ENCODE measurements at places on chromosomes 11 and 22.

DNA sequence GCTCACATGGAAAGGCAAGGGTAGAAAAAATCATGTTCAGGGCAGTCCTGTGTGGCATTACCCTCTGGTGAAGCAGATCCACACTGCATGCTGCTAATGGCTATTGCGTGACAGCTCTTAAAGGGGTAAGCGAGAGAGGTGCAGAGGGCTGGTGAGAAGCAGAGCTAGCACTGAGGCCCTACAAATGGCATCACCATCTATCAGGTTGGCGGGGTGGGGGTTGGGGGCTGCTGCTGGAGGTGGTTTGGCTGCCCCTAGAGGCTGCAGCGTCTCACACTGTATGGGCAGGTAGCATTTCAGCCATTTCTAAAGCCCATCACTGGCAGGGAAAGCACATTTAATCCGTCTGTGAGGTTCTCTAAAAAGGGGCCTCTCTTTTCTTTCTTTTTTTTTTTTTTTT lies 16.9 kb upstream of the TMA7B start:
- DNase-seq = no peak

DNA sequence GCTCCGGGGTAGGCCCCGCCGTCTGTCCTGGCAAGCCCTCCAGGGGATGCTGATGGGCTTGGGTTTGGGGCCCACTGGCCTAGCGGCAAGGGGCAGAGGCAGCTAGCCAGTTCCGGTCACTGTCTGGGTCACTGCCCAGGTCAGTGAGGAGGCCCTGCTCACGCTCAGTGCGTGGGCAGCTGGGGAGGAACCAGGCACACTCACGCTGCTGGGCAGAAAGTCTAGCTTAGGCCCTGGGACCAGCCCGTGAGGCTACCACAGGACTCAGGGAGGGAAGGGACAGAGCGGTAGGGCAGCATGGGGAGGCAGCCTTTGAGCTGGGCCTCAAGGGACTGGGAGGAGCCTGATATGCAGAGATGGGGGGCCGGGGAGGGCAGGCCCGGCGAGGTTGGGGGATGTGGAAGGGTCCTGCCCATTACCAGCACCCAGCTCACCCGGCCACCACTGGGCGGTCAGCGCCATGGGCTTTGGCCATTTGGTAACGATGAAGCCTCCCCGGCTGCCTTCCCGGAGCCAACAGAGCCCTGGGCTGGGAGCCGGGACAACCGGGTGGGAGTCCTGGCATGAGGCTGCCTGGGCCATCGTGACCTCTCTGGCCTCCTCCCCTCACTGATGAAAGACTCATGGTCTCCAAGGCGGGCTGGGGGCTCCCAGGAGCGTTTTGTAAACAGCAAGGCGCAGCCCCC lies 14.2 kb downstream of the SHISAL1 start:
- DNase-seq = no peak

DNA sequence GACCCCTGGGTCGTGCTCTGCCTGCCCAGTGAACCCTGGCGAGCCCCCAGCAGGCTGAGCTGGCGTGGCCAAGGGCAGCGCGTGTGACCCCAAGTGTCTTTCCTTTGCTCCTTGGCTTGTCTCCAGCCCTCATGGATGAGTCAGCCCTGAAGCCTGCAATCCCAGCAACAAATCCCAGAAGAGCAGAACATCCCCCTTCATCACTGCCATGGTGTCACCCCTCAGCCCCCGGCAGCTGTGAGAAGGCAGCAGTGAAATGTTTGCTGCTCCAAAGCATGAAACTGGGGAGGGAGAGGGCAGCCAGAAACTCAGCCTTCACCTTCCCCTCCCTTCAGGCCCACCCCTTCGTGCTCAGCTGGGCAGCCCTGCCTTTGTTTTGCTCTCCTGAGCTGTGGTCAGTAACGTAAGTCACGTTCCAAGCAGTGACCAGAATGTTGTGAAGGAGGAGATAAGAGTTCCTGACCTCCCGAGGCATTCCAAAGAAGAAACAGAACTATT lies 29.8 kb downstream of the ADAMTS15 start:
- no peak for DNase-seq

DNA sequence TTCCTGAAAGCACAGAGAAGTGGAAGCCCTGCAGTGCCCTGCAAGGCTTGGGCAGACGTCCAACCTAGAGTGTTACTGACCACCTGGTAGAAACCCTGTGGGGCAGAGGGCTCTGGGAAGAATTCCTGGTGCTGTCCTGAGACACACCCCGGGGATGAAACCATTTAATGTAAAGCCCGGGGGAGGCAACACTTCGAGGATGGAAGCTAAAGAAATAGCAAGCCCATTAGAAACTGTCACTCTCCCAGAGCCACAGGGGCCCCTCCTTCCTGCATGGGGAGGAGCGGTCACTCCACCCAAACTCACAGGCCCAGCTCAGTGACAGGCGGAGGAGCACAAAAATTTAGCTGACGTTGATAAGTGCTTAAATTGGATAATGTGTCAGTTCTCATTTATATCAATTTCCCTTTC lies 57.6 kb downstream of the NRXN2 start:
- no peak for DNase-seq

DNA sequence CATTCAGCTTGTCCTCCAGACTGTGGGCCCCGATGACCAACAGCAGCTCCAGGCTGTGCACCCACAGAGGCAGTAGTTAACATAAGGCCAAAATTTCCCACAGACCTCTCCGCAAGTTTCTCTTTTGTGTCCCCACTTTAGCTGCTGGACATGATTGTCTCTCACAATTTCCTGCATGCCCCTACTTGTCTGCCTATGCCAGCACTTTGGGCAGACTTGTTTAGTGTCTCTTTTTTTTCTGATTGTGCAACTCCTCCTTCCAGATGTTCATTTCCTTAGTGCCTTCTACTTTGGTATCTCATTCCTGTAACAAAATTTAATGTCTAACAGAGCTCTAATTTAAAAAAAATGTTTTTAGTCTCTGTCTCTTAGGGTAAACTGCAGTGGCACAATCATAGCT lies 23.8 kb upstream of the SCN3B start:
- DNase-seq = no peak

DNA sequence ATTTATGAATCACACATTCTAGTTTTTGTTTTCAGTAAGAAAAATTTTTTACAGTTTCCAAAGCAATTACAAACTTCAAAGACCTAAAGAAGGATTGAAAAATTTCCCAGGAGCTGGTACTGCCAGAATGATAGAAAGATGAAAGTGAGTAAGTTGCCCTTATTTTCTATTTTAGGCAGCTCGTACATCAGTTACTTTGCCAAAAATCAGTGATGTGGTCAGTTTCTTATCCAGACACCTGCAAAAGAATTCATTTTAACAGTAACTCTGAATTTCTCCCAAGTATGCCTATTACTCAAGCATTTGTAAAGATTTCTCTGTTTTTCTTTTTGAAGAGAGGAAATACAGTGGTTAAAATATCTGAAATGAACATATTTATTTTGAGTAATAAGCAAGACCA lies 976.3 kb upstream of the RAG2 start:
- DNase-seq = no peak

GRCh38 chr22:42294034-42294985 lies 23.9 kb upstream of the TCF20 start:
- no peak for DNase-seq

GRCh38 chr11:120520091-120520822 lies 8.7 kb downstream of the GRIK4 start:
- DNase-seq = no peak

- DNase-seq = no peak
These were observed 2.0 kb downstream of the ANO3 start for GRCh38 chr11:26333906-26334305.

DNA sequence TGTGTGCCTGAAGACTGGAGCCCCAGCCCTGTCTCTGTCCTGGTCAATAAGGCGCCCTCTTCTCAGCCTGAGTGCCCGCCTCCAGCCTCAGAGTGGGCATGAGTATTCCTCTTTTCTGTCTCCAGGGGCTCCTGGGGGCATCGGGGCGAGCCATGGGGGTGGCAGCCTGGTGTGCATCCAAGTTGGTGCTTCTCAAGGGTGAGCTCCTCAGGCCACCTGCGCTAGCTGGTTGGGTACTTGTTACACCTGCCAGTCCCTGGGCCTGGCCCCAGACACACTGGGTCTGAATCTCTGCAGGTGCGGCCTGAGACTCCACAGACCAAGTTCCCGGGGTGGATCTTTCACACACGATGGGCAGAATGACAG lies 168.6 kb upstream of the B3GAT1 start:
- no peak for DNase-seq

GRCh38 chr11:47924184-47924691 lies 56.1 kb upstream of the PTPRJ start:
- DNase-seq = no peak

DNA sequence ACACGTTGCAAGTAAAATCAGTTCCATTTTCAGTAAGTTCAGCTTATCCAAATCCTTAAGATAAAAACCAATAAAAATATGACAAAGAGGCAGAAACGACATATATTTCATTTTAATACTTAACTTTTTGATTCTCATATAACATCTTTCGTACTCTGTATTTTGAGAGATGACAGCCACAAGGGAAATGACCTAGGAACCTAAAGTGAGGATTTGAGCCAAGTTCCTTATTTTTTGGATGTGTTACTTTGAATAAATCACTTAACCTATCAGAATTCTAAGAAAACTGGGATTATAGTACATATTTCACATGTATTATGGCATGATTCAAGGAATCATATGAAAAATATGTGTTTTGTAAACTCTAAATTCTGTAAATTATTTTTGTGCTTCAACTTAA lies 143.6 kb upstream of the TRPC6 start:
- no peak for DNase-seq

DNA sequence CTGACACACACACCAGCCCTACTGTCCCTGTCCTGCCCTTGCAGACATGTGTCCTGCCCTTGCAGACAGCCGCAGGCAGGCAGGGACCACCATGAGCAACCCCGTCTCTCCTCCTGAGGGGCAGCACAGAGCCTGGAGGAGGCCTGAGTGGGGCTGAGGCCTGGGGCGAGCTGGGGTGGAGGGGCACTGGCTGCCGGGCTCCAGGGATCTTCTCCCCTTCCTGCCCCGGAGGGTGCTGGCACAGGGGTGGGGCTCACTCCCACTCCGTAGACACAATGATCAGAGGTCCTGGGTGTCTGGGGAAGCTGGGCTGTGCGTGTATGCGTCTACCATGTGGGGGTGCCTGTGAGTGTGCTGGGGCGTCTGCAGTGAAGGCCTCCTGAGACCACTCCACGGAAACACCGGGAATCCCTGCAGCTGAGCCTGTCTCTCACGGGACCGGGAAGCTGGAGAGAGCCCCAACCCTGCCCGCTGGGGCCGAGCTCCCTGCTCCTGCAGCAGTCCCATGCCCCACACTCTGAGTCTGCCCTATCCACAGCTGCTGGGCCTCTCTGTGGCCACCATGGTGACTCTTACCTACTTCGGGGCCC lies 588 bp downstream of the TSPAN32 start:
- DNase-seq = no peak

GRCh38 chr11:44632466-44633123 lies 67.1 kb downstream of the CD82 start:
- DNase-seq = no peak

DNA sequence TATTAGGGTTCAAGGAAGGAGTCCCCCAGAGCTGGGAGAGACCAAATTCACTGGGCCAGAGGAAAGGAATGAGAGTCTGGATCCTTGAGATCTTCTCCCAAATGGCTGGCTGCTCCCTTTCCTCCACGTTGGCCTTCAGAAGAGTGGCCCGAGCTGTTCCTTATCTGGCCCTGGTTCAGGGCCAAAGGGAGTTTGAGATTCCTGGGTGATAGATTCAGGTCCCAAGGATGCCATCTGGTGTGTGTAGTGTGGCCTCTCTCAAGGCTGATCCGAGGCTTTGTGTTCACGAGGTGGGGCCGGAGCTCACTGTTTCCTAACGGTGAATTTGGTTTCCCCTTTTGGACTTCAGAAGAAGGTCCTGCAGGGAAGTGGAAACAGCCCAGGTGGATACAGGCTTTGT lies 17.4 kb upstream of the ABCC8 start:
- no peak for DNase-seq

DNA sequence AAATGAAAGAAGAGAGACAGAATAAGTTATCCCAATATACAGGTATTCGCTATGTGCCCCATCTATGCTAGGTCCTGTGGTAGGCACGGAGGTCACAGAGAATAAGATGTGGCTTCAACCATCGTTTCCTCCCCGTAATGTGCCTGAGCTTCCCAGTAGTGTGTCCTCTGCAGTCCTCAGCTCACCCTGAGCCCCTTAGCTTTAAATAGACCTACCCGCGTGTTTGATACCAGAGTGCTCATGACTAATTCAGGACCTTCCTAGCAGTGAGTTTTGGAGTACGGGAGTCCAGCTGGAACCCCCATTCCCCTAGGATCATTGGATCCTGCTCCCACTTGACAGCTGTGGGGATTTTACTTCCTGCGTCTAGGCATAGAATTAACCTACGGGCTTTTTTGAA lies 37.5 kb upstream of the SYN3 start:
- no peak for DNase-seq

GRCh38 chr11:19576903-19577302 lies 135.7 kb upstream of the NAV2 start:
- DNase-seq = no peak

GRCh38 chr22:46006379-46007002 lies 29.5 kb upstream of the WNT7B start:
- DNase-seq = peak; percentile 92

DNA sequence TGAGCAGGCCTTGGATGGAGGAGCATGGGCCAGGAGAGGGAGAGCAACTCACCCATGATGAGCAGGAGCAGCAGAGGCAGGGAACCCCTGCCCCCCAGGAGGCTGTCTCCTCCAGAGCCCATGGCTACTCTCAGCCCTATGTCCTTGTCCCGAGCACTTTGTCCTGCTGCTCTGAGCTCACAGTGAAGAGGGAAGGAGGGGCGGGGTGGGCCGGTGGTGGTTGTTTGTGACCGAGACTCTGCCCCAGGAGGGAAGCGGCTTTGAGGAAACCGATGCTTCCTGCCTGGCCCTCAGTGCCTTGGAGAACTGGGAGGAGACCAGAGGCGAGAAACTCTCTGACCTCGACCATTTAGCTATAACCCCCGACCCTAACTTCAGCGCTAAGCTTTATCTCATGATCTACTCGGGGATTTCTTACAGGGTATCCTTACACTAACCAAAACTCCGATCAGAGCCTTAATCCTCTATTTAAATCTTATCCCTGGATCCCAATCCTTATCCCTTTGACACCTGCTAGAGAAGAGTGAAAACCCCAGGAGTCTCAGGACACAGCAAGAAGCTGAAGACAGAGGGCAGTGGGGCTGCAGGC lies at the start of gene ROBO4:
ROBO4 (minus strand) TSS at position 192 of the 589 bp plus-strand sequence; CDS start at position 122, 70 bp downstream.
- no peak for DNase-seq

DNA sequence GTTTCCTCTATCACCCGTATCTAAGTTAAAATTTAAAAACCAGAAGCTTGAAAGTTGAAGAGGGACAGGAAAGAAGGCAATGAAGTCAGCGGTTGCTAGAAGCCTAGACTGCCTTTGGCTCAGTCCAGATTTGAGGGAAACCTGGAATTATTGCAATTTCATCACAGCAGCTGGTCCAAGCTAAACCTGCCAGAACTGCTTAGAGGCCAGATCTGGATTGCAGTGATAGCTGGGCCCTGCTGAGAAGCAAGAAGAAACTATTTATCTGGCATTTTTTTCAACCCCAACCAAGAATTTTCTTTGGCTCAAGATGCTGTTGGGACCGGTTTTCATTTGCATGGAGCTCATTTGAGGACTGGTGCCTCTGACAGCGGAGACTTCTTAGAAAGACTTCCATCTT lies 121.5 kb upstream of the TEAD1 start:
- no peak for DNase-seq

GRCh38 chr22:37487129-37487528 lies 945 bp upstream of the MFNG start:
- DNase-seq = no peak

- DNase-seq = no peak
These were observed 25.5 kb downstream of the TCP11L1 start for GRCh38 chr11:33064866-33065265.
